Posterior cingulate gyrus (tissue), 11 donors: ENCODE measurements at places on chromosomes 3 and 15.

GRCh38 chr15:85477730-85478129, 97.3 kb downstream of the AKAP13 start:
- DNase-seq, result no peak

DNA sequence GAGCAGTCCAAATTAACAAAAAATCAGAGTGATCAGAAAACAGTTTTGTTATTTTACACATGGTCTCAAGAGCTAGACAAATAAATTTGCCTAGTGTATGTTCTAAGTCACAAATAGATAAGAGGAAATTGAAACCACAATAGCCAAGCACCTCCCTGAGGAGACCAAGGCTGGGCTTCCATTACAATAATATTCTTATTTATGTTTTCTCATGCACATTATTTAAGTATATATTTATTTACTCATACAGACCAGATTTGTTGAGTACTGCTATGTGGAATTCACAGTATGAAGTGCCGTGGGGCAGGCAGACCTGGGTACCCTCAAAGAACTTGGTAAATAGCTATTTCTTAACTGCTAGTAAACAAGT, 242.3 kb upstream of the ICE2 start:
- DNase-seq, result no peak

GRCh38 chr3:29972320-29972993, 633.9 kb upstream of the TGFBR2 start:
- no peak for DNase-seq

GRCh38 chr3:41417574-41417973, 218.3 kb downstream of the CTNNB1 start:
- no peak for DNase-seq

DNA sequence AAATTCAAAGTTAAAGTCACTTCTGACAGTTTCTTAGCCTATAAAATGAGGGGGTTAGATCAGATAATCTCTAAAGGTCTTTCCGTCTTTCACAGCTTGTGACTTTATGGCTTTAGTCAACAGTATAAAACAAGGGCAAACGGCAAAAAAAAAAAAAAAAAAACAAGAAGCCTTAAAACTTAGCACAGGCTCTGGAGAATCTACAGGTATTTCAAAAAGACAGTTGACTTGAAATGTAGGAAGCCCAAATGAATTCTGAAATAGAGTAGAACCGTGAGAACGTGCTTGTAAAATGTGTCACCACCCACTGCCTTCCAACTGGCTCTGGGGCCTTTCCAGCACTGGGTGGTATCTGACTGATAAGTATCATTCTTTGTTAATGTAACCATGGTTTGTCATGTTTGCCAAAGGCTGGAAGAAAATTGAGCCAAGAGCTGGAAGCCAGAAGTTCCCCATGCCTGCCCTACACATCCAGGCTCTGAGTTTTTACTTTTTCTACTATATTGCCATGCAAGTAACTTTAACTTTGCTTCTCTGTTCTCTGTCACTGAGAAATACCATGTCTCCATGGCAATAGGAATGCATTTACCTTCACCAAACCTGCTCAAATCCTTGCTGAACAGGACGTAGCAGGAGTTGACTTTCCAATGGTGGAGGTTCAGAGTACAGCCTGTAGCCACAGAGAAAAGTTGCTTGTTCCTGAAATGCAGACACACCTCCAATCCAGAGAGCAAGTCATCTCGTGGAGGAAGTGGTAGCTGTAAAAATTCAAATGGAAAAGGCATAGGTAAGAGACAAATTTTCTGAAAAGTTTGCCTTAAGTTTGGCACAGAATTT, 35.8 kb upstream of the THSD4 start:
- DNase-seq, result no peak

GRCh38 chr3:4614070-4614469, 120.9 kb downstream of the ITPR1 start:
- DNase-seq, result no peak

GRCh38 chr15:89836267-89837133, 21.8 kb upstream of the ANPEP start:
- no peak for DNase-seq

DNA sequence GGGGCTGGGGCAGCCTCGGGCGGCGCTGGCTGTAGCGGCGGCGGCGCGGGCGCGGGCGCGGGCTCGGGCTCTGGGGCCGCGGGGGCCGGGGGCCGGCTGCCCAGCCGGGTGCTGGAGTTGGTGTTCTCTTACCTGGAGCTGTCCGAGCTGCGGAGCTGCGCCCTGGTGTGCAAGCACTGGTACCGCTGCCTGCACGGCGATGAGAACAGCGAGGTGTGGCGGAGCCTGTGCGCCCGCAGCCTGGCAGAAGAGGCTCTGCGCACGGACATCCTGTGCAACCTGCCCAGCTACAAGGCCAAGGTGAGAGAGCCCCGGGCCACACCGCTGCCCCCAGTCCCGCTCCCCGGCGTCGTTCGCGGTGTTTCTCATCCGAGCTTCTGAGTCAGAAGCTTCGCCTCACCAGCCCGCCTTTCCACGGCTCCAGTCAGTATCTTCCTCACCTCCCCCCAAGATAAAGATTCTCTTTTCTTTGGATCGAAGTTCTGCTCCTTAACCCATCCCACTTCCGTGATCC, 600 bp downstream of the FBXO45 start:
- peak; percentile 17 for DNase-seq

DNA sequence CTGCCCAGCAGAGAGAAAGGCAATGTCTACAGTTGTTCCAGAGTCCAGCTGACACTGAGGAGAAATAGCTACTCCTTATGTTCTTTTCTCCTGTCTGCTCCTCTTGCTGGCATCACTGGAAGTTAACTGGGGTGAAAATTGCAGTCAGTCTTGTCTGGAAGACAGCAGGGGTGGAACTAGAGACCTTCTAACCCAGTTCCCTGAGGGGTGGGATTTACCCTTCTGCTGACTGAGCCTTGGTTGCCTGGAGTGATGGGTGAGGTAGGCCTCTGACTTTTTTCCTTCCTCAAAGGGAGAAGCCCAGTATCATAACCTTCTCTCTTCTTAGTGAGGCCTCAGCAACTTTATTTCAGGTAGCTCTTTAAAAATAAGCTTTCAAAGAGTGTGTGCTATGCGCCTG, 16.2 kb downstream of the ZNF609 start:
- DNase-seq, result no peak

DNA sequence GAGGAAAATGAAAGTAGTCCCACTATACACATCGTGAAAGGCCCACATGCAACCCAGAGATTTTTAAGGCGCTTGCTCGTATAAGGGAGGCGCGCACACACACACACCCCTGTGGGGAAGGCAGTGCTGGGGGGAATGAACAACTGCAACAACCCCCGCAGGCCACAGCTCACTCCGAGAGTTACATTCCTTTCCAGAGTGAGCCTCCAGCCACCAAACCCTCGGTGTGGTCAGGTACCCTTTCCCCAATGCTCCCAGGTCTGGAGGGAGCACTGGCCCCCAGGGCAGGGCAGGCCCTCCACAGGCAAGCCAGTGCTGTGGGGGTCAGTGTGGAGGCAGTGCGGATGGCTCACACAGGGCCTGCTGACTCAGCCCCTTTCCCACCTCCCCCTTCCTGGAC, 115.6 kb downstream of the OCA2 start:
- DNase-seq, result no peak

DNA sequence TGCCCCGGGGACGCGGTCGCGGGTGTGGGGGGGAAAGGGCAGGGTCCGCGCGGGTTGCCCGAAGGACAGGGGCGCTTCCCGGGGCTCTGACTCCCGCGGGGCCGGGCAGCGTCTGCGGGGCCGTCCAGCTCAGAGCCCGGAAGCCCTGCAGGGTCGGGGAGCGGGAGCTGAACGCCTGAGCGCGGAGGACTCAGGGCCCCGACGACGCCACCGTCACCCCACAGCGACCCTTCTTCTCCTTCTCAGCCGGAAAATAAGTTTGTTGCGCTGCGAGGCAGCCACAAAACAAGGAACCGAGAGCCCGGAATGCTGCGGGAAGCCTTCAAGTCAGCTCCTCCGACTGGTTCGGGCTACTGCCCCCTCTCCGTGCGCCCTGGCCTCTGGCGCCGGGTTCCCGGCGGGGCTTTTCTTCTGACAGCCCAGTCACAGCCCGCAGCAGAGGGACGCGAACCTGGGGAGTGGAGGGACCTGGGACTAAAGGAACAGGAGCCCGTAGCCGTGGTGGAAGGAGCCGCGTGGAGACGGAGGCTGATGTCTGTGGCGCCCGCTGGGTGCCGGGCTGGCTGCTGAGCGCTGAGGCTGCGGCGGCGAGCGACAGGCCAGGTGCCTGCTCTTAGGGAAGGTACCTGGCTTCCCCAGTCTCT, 484 bp downstream of the CNTN4 start:
- peak; percentile 35 for DNase-seq

- DNase-seq, result no peak
These were observed 106.7 kb downstream of the GHSR start for GRCh38 chr3:172341482-172342059.

DNA sequence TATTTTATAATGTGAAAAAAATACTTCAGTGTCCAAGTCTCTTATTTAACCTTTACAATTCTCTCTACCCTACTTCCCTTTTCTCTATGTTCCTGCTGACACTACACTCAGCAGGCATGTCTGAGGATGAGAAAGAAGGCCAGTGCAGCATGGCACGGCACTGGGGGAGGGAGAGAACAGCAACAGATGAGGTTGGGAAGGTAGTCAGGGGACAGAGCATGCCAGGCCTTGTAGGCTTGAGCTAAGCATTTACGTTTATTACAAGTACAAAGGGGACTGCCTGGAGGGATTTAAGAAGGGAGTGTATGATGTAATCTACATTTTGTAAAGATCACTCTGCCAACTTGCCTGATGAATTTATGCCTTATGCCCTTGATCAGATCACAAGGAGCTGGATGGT, 117.3 kb upstream of the WNT5A start:
- no peak for DNase-seq

GRCh38 chr3:60514866-60515265, 736.4 kb downstream of the FHIT start:
- DNase-seq, result no peak

DNA sequence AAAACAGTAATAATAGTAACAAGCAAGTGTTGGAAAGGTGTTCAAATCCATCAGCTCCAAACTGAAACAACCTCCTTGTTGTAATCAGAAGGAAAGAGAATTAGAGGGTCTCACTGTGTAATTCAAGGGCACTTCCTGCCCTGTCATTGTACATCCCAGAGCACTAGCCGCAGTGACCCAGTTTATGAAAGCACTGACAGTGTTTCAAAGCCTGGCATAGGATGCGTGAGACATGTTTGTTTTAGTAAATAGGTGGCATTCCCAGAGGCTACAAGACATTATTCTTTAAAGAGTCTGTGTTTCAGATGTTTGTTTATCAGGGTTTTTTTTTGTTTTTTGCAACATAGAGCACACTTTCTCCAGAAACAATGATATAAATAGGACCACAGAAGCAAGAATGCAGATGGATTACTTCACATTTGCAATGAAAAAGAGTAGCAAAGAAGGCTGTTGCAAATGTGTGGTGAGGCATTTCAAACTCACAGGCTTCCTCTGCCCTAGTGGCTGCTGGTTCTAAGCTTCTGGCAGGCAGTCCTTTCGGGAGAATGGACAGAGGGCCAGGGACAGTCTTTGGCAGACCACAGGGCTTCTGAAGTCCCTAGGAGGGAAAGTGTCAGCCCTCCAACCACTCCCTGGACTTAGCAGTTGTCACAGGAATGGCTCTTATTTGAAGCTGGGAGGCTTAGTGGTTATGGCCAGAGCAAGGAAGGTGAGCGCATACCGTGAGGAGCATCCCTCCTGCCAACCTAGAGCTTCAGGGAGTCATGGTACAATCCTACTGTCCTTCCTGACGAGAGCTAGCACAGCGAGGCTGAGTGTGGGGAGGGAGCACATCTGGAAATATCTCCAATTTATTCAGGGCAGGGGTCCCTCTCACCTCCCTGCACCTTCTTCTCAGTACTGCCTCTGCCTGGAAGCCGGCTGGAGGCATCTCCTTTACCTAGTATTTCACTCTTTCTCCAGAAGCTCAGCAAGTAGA, 31.4 kb upstream of the TIPARP start:
- DNase-seq, result no peak

DNA sequence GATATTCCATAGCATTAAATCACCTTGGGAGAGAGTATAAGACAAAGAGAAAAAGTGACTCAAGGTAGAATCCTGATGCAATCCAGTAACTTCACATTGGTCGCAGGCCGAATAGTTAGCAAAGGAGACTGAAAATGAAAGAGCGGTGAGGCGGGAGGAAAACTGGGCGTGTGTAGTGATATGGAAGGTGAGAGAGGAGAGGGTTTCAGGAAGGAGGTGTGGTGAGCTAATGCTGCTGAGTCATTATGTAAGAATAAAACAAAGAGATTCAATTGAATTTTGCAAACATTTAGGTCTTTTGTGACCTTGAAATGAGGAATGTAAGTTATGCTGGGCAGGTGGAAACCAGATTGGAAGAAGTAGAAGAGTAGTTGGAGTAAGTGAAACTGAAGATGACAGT, 235.3 kb downstream of the C3orf38 start:
- no peak for DNase-seq

- DNase-seq, result no peak
These were observed 95.9 kb downstream of the FAM43A start for GRCh38 chr3:194781617-194782016.

GRCh38 chr3:83002869-83003445, 1241.5 kb upstream of the GBE1 start:
- no peak for DNase-seq

DNA sequence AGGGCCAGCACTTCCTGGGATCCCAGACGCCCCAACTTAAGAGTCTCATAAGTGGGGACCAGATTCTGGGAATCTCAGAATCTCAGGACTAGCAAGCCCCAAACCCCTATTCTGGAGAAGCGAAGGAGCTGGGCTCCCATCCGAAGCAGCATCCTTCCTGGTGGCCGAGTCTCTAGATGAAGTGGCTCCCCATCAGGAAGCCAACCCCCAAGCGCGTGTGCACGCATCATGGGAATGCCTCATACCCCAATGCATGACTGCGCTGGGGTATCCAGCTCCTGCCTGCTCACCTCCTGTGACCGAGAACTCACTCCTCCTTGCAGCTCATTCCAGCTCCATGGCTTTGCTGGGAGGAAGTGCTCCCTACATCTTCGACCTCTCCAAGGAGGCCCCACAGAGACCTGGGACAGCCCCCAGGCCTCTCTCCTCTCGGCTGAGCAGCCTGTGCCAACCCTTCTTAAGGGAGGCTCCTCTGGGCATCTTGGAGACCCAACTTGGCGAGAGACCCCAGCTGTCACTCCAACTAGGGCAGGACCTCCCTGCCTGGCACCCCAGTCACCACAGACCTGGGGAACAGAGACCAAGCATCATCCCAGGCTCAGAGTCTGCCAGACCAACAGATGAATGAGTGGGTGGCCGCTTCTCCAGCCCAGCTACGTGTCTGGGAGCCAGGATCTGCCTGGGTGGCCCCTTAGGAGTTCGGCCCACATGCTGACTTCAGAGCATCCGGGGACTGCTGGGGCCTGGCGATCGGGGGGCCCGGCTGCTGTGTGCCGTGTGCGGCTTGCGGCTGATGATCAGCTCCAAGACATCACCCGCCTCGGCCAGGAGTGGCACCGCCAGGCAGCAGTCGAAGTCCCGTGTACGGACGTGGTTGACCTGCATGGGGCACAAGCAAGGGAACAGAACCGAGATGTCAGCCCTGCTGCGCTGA, 46.9 kb downstream of the GRIP2 start:
- DNase-seq, result peak; percentile 81

GRCh38 chr3:178967177-178967532, 104.5 kb downstream of the ZMAT3 start:
- no peak for DNase-seq
